ENCODE measurements at places on chromosomes 5 and 9. TPM values are rescaled to one million over a fixed set of nuclear protein-coding genes. Genes with fewer than 3 reads are reported as not detected.

- DNase-seq, result no peak
These were observed 77.3 kb downstream of the SEMA4D start for GRCh38 chr9:89420397-89421178.

- no peak for DNase-seq
These were observed 80.0 kb downstream of the SV2C start for GRCh38 chr5:76163111-76163628.

Gene SARDH
- total RNA-seq, result 0.18 TPM

GRCh38 chr9:120307599-120307998 lies 272.4 kb downstream of the CDK5RAP2 start:
- no peak for DNase-seq

Gene ARHGEF39
- 3.9 TPM for total RNA-seq

Gene IRX1
- 7.9 TPM for total RNA-seq

DNA sequence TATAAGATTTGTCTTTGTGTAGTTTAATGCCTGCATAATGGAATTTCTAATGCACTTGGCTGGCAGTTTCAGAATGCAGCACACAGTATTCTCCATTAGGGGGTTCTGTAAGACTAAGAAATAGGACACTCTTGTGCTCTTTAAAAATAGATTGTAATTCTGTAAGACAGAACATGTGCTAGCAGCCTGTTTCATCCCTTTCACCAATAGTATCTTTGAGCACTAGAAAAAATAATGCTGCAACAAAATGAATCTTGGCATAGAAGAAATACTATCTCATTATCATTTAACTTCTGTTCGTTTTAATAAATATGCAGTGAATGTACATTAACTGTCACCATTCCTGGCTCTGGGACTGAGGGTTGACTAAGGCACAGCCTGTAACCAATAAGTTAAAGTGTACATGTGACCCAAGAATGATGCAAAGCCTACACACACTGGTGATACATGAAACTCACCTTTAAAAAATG lies 23.8 kb upstream of the ZNF622 start:
- peak; percentile 77 for DNase-seq

GRCh38 chr9:34633851-34634550 lies 3.6 kb downstream of the SIGMAR1 start:
- peak; percentile 75 for DNase-seq

GRCh38 chr9:89941875-89942274 lies 337.1 kb downstream of the GADD45G start:
- peak; percentile 90 for DNase-seq

Gene NAIF1
- 6.0 TPM for total RNA-seq

GRCh38 chr5:169412831-169413230 lies 111.9 kb upstream of the SLIT3 start:
- DNase-seq, result no peak

Gene ZNF883
- 4.3 TPM for total RNA-seq

Gene NFIB
- 111 TPM for total RNA-seq

Gene POLE3
- total RNA-seq, result 15.5 TPM

DNA sequence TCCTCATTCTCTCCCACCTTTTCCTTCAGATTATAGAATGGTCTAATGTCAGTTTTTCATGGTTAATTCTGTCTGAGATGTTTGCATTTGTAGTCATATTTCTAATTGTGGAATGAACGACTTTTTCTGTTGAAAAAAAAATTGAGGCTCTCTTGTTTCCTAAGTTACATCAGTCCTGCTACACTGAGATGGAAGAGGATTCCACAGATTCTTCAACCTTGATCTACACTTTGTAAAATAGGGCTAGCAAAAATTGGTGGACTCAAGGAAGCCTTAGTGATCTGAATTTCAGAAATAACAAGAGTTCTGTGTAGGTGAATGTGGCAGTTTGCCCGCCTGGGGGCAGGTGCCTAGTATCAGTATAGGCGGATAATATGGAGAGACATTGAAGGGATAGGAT lies 51.9 kb downstream of the ERBIN start:
- DNase-seq, result no peak

DNA sequence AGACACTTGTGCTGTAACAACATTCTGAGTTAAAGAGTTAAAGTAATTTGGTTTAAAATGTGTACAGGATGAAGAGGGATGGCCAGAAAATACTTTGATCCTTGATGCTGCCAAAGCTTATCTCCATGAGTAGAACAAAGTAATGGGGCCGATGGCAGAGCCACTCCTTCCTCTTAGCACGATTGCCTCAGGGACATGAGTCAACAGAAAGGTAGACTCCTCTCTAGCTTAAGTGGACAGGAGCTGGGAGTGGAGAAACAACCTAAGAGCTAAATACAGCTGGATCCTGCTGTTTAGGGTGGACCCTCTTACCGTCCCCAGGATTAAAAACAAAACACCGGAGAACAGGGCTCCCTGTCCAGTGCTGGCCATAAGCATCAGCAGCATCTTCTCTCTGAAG lies 267.3 kb downstream of the IRX1 start:
- no peak for DNase-seq

Gene TRIP13
- 4.4 TPM for total RNA-seq

Gene GMCL2
- not detected for total RNA-seq
